Stimulated activated CD8-positive, alpha-beta memory T cell treated with anti-CD3 and anti-CD28 coated beads, Interleukin-4, amount 100 ng/mL, for 4 hours (primary cell): ENCODE measurements at places on chromosomes 13 and 19.

DNA sequence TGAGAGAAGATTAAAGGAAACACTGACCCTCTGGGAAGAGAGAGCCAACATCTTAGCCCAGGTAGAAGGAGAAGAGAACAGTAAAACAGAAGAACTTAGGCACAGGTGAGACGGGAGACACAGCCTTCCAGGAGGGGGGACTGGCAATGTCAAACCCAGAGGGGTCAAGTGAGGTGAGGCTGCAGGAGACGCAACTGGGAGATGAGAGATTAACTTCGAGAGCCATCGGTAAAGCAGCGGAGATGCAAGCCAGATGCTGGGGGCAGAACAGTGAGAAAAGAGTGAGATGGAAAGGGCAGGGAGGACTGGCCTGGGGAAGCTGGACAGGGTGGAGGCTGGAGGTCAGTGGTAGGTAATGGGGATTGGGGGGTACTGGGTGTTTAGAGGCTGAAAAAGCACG lies 5.2 kb downstream of the INSR start:
- no peak for DNase-seq

DNA sequence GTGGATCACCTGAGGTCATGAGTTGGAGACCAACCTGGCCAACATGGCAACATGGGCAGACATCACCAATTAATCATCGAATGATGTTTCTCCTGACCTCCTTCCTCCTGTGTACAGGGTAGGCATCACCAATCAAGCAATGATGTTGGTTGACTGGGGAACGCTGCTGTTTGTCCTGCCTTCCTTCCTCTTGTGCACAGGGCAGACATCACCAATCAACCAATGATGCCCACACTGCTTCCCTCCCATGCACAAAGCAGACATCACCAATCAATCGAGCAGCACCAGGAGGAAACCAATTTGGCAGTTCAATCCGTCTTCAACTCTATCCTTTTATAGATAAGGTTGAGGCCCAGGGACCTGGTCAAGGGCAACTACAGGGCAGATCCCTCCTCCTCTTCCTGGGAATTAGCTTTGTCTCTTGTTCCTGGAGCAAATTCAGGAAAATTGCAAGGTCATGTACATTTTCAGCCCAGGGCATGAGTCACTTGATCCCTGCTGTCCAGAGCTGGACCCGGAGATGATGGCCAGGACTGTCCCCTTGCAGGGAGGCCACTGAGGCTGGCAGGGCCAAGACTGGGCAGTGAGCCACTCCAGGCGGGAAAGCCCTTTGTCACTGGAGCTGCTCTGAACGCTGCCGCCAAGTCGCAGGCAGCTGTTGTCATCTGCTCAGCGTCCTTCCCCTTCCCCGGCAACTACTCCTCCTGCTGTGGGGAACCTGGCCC lies 5.3 kb upstream of the CSNK1G2 start:
- DNase-seq: no peak

DNA sequence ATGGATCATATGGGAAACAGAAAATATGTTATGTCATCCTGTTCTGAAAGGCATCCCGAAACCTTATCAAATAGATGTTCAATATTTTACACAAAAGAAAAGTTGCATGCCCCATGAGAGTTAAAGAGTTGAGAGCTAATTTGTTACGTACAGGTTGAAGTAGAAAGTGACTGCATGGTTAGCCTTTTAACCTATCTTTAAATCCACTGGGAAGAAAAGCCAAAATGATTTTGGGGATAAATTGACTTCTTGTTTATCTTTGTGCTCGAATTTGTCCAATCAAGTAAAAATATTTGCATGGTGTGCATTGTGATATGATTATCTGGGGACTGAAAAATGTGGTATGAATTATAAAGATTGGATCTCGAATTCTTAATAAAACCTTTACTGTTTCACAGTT lies 230.1 kb downstream of the POSTN start:
- no peak for DNase-seq

DNA sequence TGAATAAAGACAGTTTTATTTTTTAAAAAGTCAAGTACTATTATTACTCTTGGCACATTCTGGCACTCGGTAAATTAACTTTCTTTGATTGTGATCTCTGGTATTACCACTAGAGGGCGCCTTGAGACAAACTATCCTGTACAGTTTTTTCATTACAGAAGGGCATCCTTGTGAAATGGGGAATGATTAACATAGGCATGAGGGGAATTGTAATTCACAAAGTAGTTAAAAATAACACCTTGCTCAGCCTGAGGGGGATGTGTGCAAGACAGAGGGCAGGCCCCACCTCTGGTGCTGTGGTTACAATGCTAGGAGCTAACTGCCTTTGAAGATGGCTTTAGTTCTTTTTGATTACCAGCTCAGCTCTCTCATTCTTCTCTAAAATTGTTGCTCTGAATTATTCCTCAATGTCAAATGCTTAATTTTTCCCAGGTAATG lies 24.2 kb upstream of the C1QTNF9B start:
- no peak for DNase-seq

DNA sequence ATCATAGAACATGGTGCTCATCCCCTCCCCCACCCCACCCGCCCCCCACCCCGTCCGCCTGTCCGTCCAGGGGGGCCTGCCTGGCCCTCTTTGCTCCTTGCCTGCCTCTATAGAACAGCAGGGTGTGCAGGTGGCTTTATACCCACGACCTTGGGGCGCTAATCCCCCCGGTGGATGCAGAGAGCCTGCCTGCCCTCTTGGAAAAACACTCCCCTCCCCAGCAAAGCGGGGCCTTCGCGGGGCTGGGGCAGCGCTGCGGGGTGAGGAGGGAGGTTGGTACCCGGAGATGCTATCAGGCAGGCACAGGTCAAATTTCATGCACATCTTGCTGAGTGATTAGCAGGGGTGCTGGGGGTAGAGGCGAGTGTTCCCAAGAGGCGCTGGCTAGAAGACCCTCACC lies 21.9 kb downstream of the RFX1 start:
- no peak for DNase-seq
